ENCODE measurements at places on chromosomes 5 and 9.

GRCh38 chr5:131328536-131329285, 64.9 kb downstream of the CDC42SE2 start:
- peak; percentile 21 for DNase-seq

GRCh38 chr5:102583276-102584124, 84.7 kb upstream of the SLCO6A1 start:
- peak; percentile 66 for DNase-seq

- no peak for DNase-seq
These were observed 1.3 kb upstream of the LCN12 start for GRCh38 chr9:136950656-136951276.

- DNase-seq = no peak
These were observed 60.6 kb downstream of the FBXL17 start for GRCh38 chr5:108321341-108321740.

DNA sequence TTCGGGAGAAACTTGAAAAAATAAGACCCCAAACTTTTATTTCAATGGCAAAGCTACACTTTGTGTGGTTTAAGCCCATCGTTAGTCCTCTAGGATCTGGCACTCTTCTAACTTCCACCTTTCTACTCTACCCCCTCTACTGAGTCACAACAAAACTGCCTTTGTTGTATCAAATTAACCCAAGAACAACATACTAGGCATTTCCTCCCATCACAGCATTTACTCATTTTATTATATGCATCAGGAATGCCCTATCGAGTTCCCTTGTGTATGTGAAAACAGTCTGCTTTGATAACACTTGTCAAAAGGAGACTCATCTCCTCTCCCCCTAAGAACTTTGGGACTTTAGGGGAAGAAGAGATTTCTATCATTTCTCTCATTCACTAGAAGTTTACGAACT, 158.9 kb upstream of the FREM1 start:
- DNase-seq = peak; percentile 17

DNA sequence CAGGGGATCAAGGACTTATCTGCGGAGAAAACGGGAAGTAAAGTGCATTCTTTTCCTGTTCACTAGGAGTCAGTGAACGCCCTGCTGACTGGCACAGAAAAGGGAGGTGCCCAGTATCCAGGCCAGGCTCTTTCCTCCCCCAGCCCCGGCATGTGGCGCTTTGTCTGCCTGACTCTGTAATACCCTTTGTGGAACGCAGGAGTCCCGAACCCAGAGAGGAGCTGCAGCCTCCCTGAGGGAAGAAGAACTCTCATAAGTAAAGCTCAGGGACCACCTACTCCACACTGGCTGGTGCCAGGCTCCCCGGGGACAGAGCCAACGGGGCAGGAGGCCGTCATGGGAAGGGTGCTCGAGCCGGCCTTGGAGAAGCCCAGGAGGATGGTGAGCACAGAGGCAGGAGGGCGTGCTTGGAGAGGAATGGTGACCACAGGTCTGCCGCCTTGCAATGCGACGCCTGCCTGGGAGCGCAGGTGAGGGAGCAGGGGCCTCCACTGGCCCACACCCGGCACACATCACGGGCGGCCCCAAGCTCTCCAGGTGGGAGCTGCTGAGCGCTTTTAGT, 31.5 kb downstream of the VAV2 start:
- peak; percentile 23 for DNase-seq

DNA sequence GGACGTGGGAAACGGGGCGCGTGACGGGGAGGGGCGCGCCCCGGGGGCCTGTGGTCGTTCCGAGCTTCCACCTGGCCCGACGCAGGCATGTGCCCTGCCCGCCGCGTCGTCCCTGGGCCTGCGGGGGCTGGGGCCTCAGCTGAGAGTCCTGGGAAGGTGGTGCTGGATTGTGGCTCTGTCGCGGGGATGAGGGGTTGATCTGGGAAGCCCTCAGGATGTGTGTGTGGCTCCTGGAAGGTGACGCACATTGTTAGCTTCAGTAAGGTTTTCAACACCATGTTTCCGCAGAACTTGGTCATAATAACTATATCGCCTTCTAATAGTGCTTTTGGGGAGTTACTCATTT, 589.1 kb downstream of the MTRR start:
- no peak for DNase-seq

- DNase-seq = peak; percentile 87
These were observed 99.2 kb upstream of the C6 start for GRCh38 chr5:41312478-41313060.

DNA sequence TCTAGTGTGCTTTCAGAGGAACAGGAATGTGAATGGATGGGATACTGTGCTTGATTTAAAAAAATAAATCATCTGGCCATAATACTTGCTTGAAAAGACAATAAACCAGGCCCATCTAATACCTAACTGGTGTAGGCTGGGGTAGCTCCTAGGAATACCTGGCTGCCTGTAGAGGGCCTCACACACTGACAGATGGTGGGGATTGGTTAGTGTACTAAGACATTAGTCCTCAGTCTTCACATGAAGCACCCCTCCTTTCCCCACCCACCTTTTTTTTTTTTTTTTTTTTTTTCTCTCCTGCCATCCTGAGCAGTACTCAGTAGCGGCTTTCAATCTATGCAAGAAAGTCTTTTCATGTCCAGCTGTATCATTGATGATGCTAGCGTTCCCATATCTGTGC, 130.5 kb downstream of the ADGRV1 start:
- DNase-seq = no peak

DNA sequence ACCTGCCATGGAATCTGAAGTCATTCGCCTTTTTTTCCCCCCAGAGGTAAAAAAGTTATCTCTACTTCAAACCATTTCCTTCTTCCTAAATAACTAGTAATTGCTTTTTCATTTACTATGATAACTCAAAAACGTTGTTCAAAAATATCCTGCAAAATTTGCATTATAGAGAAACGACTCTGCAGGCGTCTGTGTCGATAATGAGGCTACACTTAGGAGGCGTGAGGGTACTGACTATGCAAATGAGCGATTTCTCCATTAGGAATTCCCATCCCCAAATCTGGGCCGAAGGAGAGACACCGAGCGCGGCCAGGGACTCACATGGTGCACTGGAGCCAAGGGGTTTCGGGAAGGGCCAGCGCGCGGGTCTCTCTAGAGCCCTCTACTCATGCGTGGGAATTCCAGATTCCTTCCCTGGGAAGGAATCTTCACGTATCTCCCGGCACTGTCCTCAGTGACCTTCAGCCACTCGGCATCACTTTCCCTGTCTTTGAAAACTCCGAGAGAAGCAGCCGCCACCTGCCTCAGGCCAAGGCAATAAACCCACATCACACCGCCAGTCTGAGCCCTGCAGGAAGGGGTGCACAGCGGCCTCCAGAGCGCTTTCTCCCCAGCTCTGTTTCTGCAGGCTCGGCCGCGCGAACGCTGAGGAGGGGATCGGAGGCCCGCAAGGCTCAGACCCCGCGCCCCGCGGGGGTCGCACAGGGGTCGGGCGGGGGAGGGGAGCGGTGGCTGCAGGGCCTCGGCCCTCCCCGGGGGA, 718 bp upstream of the DENND4C start:
- peak; percentile 30 for DNase-seq

DNA sequence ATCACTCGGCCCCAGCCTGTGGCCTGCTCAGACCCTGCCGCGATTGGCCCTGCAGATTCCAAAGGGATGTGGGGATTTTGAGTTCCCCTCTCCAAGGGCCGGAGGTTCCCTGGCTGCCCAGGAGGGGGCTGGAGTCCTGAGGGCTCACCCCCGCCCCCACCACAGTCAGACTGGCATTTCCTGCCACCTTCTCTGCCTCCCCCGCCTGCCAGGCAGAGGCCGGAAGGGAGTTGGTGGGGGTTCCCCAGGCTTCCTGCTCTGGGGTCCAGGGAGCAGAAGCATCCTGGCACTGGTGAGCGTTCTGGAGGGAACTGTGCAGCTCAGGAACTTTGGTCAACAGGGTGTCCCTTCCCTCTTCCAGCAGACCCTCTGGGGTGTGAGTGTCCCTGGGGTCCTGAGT, 70.6 kb downstream of the RXRA start:
- DNase-seq = peak; percentile 71

DNA sequence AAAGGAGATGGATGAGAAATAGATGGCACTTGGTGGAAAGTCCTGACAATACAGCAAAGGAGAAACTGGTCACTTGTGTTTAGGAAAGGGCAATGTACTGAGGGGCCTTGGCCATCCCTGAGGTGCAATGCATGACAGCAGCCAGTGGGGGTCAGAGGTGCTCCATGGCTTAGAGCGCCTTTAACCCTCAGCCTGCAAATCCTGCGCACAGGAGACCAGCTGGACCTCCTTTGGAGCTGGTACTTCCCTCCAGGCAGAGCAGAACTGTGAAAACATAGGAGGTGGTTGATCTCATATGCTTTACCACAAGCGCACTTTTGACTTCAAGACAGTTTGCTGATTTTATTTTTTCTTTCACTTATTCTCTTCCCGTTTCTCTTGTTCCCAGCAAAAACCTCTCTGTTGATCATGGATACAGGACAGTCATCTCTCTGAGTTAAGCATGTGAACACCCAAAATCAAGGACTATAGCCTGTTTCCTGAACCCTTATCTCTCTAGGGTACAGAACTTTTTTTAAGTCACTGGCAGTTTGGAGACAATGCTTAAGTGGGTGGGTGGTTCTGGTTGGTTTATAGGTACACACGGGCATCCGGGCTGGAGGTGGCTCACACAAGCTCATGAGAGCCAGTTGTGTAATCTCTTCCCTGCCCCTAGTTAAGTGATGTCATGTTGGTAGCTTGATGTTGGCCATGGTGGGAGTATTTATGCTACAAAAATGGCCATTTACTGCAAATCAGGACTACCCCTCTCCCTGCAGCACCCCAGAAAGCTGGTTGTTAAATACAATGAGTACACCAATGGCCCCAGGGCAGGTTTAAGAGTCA, 37.6 kb upstream of the ANKRD55 start:
- peak; percentile 82 for DNase-seq

- DNase-seq = no peak
These were observed 398.6 kb upstream of the ADAMTSL1 start for GRCh38 chr9:18075253-18075952.

DNA sequence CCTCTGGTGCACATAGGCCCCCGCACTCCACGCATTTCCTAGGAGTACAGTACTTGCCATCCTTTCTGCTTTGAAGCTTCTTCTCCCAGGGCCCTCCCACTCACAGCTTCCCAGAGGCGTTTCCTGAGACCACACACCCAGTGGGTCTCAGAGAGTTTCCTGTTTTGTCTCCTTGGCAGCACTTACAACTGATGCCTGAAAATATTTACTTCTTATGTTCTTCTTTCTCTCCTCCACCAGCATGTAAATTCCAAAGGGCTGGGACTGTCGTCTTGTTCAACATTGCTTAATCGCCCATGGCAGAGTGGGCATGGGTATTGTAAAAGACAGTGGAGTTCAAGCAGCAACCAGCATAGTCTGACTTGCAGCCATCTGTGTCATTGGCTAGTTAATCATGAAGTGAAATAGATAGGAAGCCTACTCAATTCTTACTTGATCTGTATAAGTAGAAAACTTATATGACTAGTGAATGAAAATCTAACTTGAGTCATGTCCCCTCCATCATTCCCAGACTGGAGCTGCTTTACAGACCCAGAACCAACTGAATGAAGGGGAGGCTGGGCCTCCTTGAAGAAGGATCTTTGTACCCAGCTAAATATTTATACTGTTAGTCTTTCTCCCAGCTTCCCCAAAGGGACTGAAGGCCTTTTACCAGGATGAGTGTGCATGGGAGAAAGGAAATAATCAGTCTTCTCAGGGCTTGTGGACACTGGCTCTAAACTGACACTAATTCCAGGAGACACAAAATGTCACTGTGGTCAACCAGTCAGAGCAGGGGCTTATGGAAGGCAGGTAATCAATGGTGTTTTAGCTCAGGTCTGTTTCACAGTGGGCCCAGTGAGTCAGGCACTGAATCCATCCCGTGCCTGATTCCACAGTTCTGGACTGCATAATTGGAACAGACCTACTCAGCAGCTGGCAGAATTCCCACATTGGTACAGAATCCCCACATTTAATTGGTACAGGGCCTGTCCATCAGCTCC, 116.4 kb downstream of the SV2C start:
- DNase-seq = peak; percentile 64

GRCh38 chr5:149636861-149637246, 55.6 kb downstream of the ARHGEF37 start:
- DNase-seq = peak; percentile 89

GRCh38 chr9:87336407-87336806, 161.3 kb upstream of the DAPK1 start:
- peak; percentile 89 for DNase-seq

GRCh38 chr5:38768412-38769211, 77.2 kb upstream of the OSMR start:
- no peak for DNase-seq

GRCh38 chr5:115246361-115246991, 16.2 kb downstream of the PGGT1B start:
- DNase-seq = peak; percentile 64

DNA sequence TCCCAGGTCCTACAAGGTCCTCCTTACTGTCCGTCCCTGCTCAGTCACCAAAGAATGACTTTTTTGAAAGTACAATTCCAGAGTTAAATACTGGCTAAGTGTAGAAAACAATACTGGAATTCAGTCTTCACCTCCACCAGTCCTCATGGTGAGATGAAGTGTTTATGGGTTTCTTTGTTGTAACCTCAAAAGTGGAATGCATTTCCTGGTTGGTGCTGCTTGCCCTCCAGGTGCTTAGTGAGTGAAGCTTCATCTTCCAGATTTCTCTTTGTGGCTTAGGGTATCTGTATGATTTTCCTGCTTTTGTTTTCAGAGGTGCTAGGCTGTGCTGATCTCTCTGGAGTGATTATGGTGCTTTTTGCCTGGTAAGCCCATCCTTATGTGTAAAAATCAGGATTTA, 49.4 kb upstream of the DHFR start:
- no peak for DNase-seq

DNA sequence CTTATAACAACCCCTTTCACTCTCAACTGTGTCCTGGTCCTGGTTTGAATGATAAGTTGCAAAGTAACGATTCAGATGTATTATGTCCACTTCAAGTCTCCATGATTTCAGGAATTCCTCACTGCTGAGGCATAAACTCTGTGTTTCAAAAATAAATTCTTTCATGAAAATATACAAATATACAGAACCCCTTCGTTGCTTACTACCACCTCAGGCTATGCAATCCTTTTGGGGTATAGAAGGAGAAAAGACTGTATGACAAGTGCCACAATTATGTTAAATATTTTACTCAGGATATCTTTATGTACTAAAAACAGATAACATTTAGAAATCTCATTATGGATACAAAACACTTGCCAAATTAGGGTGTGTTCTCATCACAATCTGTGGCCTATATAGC, 190.7 kb downstream of the KCTD16 start:
- DNase-seq = no peak

DNA sequence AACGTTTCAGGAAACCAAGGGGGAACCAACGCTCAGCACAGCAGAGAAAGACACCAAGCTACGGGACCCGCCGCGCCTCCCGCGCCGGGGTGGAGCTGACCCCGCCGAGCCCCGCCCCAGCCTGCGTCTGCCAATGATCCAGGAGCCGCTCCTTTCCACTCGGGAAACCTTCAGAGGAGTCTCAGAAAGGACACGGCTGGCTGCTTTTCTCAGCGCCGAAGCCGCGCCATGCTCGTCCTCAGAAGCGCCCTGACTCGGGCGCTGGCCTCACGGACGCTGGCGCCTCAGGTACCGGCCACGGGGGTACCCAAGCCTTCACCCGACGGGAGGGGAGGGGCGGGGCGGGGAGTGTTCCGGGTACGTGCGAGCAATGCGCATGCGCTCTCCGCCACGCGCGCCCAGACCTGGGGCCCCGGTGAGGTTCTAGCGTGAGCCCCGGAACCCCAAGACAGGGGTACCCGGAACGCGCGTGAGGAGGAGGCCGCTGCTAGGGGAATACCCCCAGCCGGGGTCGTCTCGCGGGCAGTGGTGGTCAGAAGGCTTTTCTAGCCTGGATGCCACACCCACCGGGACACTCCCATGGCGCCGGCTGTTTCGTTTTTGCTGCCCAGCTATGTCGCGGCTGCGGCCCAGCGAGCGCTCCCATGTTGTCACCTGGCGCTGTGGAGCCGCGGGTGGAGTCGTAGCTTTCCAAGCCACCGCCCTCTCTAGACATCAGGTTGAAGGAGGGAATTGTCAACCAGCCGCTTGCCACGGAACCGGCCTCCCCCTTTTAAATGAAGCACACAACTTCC, at the start of gene NIPSNAP3A:
Gene NIPSNAP3A, plus strand, starts transcription at position 119 of the 794 bp plus-strand sequence. Its CDS starts 110 bp downstream, at position 229.
- peak; percentile 86 for DNase-seq
